ENCODE measurements at places on chromosomes 5 and 9.

DNA sequence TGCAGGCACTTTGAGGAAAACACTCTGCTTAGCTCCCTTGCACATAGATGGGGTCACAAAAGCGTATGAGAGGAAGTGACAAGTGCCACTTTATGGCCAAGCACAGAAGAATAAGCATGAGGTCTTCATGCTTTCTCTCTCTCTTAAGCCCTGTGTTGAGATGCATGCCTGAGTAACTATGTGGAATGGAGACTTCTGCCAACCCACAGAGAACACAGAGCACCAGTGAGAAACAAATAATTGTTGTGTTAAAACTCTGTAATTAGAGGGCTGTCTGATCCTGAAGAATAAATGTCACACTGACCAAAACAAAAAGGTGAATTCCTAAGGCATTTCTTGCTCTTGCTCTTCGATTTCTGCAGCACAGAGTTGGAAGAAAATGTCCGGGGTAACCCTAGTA lies 488.5 kb downstream of the CTNND2 start:
- DNase-seq = no peak

- no peak for DNase-seq
These were observed 58.5 kb upstream of the UBAC1 start for GRCh38 chr9:136019681-136020060.

- DNase-seq = no peak
These were observed 104.8 kb upstream of the ERCC6L2 start for GRCh38 chr9:95770653-95771131.

DNA sequence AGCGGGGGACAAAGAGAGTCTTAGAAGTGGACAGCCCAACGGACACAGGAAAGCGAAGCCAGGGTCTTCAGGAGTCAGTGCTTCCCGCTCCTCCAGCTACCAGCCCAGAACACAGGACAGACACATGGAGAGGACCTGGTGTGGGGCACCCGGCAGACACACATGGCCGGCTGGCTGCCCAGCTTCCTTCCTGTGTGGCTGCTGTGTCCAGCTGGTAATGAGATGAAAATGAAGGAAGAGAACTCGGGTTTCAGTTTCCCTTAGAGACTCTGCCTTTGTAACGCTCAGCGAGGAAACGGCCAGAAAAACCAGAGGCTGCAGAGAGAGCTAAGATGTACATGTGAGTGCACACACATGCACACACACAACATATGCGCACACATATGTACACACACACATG lies 87.5 kb downstream of the SECISBP2 start:
- no peak for DNase-seq

- DNase-seq = no peak
These were observed 12.3 kb downstream of the ZSWIM6 start for GRCh38 chr5:61344187-61344944.

DNA sequence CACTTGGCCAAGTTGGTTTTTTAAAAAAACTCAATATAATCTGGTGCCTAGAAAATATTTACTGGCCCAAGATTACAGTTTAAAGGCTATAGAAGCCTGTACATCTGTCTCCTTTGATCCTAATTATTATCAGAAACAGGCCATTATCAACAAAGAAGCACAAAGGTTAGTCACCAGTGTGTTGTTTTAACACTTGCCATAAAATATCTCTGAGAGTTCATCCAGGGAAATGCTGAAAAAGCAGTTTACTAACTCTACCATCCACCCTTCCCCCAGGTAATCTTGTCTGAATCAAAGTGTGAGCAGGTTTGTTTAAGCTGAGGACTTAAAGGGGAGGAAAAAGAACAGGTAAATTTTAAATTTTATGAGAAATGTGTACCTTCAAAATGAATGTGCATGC lies 13.3 kb upstream of the TRPM6 start:
- no peak for DNase-seq
